ENCODE measurements at places on chromosomes 12 and 14. TPM values are rescaled to one million over a fixed set of nuclear protein-coding genes. Genes with fewer than 3 reads are reported as not detected.

Gene ALX1
- total RNA-seq, result 13.0 TPM

Gene KCNMB4
- total RNA-seq, result 12.3 TPM

Gene NANOG
- total RNA-seq, result not detected

Gene GUCY2C
- total RNA-seq, result 0.11 TPM

Gene B4GALNT1
- total RNA-seq, result 9.6 TPM

Gene GLT8D2
- 57.2 TPM for total RNA-seq

Gene CPM
- total RNA-seq, result 12.9 TPM

Gene LRFN5
- 28.9 TPM for total RNA-seq

Gene CCDC197
- total RNA-seq, result not detected

Gene PIWIL1
- 1.5 TPM for total RNA-seq

Gene PLEK2
- 3.0 TPM for total RNA-seq

Gene CIPC
- 39.5 TPM for total RNA-seq

Gene MMP19
- total RNA-seq, result 2.3 TPM

Gene LMNTD1
- total RNA-seq, result not detected

Gene DCAF4
- total RNA-seq, result 11.3 TPM

Gene LUM
- total RNA-seq, result 312 TPM

Gene REP15
- total RNA-seq, result 1.4 TPM

Gene SSPN
- total RNA-seq, result 41.0 TPM

Gene SERPINA10
- total RNA-seq, result not detected

Gene HCAR3
- 2.1 TPM for total RNA-seq

Gene COX8C
- total RNA-seq, result not detected

Gene RNASE7
- total RNA-seq, result 0.55 TPM

Gene PTHLH
- total RNA-seq, result 6.7 TPM

Gene TEDC1
- 9.5 TPM for total RNA-seq

Gene TAS2R31
- 30.5 TPM for total RNA-seq

Gene LBHD2
- total RNA-seq, result not detected

Gene CCT2
- total RNA-seq, result 230 TPM

Gene C14orf39
- total RNA-seq, result 8.5 TPM

Gene AJUBA
- total RNA-seq, result 32.0 TPM

Gene CARMIL3
- total RNA-seq, result 7.8 TPM

Gene PROX2
- not detected for total RNA-seq

Gene SERPINA4
- not detected for total RNA-seq

Gene P2RX2
- not detected for total RNA-seq

Gene KRT71
- total RNA-seq, result 0.77 TPM

Gene MOAP1
- 76.4 TPM for total RNA-seq

Gene KLHL33
- total RNA-seq, result 0.99 TPM

Gene SLC38A4
- 0.88 TPM for total RNA-seq

Gene ABHD12B
- total RNA-seq, result 10.2 TPM

All from camera-type eye (tissue), 1 donor.